ENCODE measurements at places on chromosomes 11 and 22. TPM values are rescaled to one million over a fixed set of nuclear protein-coding genes. Genes with fewer than 3 reads are reported as not detected.

The CBLIF gene
- total RNA-seq, result not detected

The NTM gene
- total RNA-seq, result 82.7 TPM

The DEPDC7 gene
- total RNA-seq, result 2.9 TPM

The PVALB gene
- not detected for total RNA-seq

The C11orf65 gene
- total RNA-seq, result 0.35 TPM

The SLC22A12 gene
- not detected for total RNA-seq

The CCDC157 gene
- 2.9 TPM for total RNA-seq

The OR51B4 gene
- total RNA-seq, result not detected

The RIMBP3B gene
- total RNA-seq, result 0.59 TPM

The APOBEC3A gene
- total RNA-seq, result not detected

The FGF19 gene
- 0.13 TPM for total RNA-seq

The FEN1 gene
- 19.8 TPM for total RNA-seq

The JHY gene
- total RNA-seq, result 8.6 TPM

The IRAG1 gene
- 22.2 TPM for total RNA-seq

The SPON1 gene
- total RNA-seq, result 0.05 TPM

The LRRC10B gene
- not detected for total RNA-seq

The HTATIP2 gene
- 24.2 TPM for total RNA-seq

The SESN3 gene
- 84.8 TPM for total RNA-seq

The ASRGL1 gene
- 2.4 TPM for total RNA-seq

The CDC42BPG gene
- 0.68 TPM for total RNA-seq

The SMC1B gene
- not detected for total RNA-seq

The SCN4B gene
- 0.08 TPM for total RNA-seq

The C11orf98 gene
- total RNA-seq, result 53.6 TPM

The ZP1 gene
- not detected for total RNA-seq

The GSTT4 gene
- total RNA-seq, result not detected

The C22orf31 gene
- not detected for total RNA-seq

The MYO18B gene
- total RNA-seq, result not detected

The CNGA4 gene
- not detected for total RNA-seq

The MB gene
- not detected for total RNA-seq

The MN1 gene
- 145 TPM for total RNA-seq

The PRG3 gene
- not detected for total RNA-seq

The OR51E1 gene
- 0.81 TPM for total RNA-seq

The ACRV1 gene
- total RNA-seq, result not detected

The PATE2 gene
- total RNA-seq, result not detected

The PDE3B gene
- total RNA-seq, result 0.16 TPM

The LRRC32 gene
- total RNA-seq, result 35.6 TPM

The CDC42EP2 gene
- 23.1 TPM for total RNA-seq

The FREY1 gene
- total RNA-seq, result 1.5 TPM

The SAMM50 gene
- 42.6 TPM for total RNA-seq

The C11orf87 gene
- total RNA-seq, result 9.0 TPM

The CARD18 gene
- total RNA-seq, result not detected

The NCAM1 gene
- total RNA-seq, result 1.9 TPM

The ELFN2 gene
- total RNA-seq, result 0.97 TPM

The NFAM1 gene
- total RNA-seq, result not detected

The SCUBE2 gene
- total RNA-seq, result 3.3 TPM

The MPZL2 gene
- total RNA-seq, result not detected

The SLC6A5 gene
- not detected for total RNA-seq

The TIMP3 gene
- total RNA-seq, result 36.2 TPM

The OR8G5 gene
- not detected for total RNA-seq

Data from osteocyte (in vitro differentiated cells).